ENCODE measurements at places on chromosomes 11 and 22.

- no peak for DNase-seq
Measured at GRCh38 chr11:119742263-119742861, 13.4 kb upstream of the NECTIN1 start.

- no peak for DNase-seq
Measured at GRCh38 chr11:80107415-80107814, 666.6 kb upstream of the TENM4 start.

DNA sequence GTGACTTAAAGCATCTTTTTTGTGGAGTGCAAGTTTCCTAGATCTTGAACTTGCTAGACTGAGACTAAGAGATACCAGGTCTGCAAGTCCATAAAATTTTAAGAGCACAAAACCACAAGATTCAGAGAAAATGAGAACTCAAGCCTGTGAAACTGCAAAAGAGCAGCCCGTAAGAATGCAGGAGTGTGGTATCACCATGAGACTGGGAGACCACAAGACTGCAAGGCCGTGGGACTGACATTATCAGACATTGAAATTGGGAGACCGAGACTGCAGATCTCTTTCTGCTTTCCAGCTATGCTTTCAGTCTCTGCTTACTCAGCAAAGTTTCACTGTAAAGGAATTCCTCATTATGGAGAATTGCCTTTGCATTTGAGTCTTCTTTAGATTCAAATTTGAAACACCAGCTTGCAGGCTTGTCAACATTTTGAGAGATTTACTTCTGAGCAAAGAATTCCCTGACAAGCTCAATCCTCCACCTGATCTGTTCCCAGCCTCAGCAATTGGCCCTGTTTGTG lies 621.2 kb downstream of the KCNA4 start:
- no peak for DNase-seq

DNA sequence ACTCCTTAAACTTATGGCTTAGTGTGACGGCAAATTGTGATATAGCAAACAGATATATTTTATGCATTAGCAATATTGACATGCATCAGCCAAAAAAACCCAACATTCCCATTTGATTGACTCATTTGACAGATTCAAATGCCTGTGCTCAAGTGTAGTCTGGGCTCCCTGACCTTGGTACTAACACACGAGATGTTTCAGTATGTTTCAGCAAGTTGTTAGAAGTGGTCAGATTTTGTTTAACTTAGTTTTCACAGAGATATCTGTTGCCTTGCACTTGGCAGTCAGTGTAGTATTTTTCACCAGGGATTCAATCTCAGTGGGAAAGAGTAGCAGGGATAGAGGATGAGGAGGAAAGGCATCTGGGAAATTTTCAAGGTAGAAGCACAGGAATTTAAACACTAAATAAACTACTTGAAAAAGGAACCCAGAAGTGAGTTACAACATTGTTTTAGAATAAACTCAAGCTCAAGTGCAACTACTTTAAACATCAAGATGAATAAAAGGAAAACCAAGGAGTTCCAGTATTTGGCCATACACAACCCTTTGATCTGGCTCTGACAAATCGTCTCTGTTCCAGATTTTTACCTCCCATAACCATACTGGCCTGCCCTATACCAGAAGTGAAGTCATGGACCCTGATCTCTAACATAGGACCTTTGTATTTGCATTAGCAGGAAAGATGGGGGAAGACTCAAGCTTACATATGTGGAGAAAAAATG lies 56.5 kb upstream of the BLID start:
- no peak for DNase-seq

- no peak for DNase-seq
Measured at GRCh38 chr22:36197514-36198146, 4.0 kb downstream of the APOL4 start.
